Glomerular endothelial cell (primary cell): ENCODE measurements at places on chromosomes 5 and 9. TPM values are rescaled to one million over a fixed set of nuclear protein-coding genes. Genes with fewer than 3 reads are reported as not detected.

The SLC6A7 gene
- not detected in 2 replicates for total RNA-seq

The FAM193B gene
- 30.2 and 55.1 TPM in 2 replicates for total RNA-seq

The ADGRD2 gene
- not detected in 2 replicates for total RNA-seq

The MELK gene
- 10.1 and 14.7 TPM in 2 replicates for total RNA-seq

The LCP2 gene
- total RNA-seq = 4.6 and 5.7 TPM in 2 replicates

The PTPRD gene
- total RNA-seq = 1.3 and 4.1 TPM in 2 replicates

The TPPP gene
- total RNA-seq = 0.19 and 0.58 TPM in 2 replicates

DNA sequence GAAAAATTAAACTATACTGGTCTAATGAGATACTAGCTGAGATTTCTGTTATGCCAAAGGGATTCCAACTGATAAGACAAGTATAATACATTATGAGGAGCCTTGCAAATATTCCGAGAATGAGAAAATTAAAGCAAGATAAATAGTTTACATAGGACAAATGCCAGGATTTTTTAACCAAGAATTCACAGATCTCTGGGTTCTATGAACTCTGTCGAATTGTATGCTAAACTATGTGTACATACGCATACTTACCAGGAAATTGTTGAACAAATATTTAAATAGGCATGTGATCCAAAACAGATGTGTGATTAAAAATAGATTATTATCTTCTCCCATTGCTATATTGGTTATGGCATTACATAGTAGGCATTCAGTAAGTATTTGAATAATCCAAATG, 616.6 kb downstream of the GABRG2 start:
- no peak for DNase-seq

DNA sequence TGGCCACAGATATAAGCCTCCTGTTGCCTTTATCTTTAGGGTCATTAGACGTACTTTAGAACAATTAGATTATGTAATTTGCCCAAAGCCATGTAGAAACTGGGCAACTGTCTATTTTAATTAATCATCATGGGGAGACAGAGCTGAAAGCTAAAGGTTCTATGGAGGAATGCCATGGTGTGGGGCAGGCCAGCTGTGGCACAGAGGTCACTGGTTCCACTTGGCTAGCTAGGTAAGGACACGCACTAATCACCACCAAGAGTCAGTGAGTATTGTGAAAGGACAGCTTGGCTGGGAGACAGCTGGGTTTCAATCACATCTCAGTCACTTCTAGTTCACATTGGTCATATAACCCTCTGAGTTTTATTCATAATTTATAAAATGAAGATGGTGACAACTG, 81.7 kb downstream of the HMHB1 start:
- no peak for DNase-seq

DNA sequence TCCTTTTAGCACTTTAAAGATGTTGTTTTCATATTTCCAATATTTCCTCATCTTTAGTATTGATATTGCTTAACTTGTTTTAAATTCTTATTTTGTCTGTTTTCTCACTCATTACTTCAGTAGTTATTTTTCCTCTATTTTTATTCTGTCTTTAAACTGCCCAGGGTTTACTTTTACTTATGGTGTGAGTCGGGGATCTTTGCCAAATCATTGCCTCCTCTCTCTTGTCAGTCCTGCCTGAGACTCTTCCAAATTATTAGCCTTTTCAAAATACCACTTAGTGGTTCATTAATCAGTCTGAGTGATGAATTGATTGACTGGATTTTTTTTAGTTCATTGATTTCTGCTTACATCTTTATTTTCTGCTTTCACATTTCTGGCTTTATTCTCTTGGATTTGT, 72.9 kb downstream of the SH3GL2 start:
- no peak for DNase-seq

GRCh38 chr5:160492565-160492964, 70.9 kb downstream of the PTTG1 start:
- no peak for DNase-seq

DNA sequence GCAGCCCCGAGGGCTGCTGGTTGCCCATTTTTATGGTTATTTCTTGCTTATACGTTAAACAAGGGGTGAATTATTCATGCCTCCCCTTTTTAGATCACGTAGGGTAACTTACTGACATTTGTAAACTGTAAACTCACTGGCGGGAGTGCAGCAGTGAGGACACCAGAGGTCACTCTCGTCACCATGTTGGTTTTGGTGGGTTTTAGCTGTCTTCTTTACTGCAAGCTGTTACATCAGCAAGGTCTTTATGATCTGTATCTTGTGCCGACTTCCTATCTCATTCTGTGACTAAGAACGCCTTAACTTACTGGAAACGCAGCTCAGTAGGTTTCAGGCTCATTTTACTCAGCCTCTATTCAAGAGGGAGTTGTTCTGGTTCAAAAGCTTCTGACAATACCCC, 155.0 kb upstream of the PRDM9 start:
- DNase-seq = no peak

DNA sequence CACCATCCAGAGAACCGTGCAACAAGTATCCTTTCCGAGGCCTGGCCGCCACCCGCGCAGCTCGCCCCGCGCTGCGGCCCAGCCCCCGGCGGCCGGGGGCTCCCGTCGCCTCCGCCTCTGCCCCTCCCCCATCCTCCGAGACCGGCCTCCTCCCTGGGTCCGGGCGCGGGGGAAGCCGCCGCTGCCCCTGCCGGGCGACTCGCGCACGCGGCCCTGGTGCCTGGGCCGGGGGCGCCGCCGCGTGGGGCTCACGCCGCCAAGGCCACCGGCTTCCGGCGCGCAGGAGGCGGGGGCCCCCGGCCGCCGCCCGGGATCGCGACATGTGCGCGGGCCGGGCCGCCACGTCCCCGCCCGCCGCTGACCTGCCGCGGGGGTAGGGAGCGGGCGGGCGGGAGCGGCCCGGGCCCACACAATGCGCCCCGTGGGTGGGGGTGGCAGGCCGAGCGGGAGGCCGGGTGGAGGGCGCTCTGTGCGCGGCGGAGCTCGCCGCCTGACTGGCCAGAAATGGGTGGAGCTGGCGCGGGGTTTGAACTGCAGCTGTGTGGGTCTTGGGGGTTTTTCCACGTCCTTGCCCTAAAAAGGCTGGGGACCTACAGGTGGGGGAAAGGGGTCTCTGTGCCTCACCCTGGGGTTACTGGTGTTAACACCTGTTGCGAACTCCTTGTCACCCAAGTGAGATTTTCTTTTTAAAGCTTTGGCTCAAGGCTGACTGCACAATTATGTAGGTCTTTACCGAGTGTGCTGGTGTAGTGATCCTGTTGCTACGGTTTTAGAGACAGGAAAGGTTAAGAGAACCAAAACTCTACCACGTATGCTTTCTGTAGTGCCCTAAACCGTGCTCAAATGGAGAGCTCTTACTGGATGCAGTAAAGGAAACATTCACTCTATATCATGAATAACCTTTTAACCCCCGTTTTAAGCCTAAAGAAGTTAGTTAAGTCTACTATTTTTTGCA, 32.3 kb downstream of the TNPO1 start:
- no peak for DNase-seq

DNA sequence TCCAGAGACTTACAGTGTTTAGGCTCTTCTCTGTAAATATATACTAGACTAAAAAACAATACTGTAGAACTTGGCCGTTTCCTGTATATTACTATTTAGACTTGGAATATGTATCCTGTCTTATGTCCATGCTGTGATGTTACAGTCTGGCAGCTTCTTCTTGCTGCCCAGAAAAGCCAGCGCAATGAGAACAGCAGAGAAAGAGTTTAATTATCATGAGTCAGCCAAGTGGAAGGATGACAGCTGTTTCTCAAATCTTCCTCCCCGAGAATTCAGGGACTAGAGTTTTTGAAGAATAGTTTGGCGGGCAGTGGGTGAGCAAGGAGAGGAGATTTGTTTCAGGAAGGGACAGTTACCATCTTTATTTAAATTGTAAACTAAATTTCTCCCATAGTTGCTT, 37.5 kb downstream of the NAA35 start:
- no peak for DNase-seq
